Fibroblast of villous mesenchyme (primary cell): ENCODE measurements at places on chromosomes 1 and 21. TPM values are rescaled to one million over a fixed set of nuclear protein-coding genes. Genes with fewer than 3 reads are reported as not detected.

Gene KCNT2
- total RNA-seq = 3.2 and 7.3 TPM in 2 replicates

DNA sequence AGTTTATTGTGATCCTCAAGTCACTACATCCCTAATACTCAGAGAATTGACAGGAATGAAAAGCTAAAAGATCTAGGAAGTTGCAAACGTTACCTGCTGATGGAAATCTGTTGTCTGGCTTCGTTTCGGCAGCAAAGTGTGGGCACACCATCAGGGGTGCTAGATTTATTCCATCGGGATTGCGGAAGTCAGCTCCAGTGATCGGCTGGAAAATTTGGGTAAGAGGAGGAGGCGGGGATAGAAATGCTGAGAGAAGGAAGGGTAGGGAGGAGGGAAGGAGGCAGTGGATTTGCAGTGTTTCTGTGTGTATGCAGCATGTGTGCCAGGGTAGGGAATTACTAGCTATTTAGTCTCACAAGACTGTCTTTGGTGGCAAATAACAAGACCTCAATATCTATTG, at the start of gene CTSK:
Gene CTSK (minus strand): TSS at position 140 of the 400 bp plus-strand sequence. CDS start 1,455 bp downstream, outside the sequence.
- peak; percentile 39 for DNase-seq

DNA sequence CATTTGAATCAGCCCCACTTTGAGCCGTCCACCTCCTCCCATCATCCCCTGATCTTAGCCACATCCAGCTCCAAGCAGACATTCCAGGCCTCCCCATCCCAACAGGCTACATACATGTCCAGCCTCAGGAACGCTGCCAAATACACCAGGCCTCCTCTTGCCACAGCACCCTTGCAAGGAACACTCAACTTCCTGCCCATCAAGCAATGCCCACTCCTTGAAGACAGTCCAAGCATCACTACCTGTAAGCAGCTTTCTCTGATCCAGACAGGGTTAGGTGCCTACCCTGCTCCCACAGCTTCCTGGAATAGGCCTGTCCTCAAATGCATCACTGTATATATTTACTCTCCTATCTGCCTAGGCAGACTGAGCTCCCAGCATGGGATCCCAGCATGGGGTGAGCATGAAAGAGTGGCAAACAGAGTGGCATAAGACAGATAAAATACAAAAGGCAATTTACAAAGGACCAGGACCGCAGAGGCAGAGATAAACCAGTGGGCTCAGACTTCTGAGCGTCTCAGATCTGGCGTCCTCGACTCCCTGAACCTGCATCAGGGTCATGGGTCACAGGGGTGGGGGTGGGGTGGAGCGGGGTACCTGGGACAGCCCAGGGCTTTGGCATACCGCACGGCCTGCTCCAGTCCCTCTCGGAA, 816 bp downstream of the HYI start:
- DNase-seq = peak; percentile 62

DNA sequence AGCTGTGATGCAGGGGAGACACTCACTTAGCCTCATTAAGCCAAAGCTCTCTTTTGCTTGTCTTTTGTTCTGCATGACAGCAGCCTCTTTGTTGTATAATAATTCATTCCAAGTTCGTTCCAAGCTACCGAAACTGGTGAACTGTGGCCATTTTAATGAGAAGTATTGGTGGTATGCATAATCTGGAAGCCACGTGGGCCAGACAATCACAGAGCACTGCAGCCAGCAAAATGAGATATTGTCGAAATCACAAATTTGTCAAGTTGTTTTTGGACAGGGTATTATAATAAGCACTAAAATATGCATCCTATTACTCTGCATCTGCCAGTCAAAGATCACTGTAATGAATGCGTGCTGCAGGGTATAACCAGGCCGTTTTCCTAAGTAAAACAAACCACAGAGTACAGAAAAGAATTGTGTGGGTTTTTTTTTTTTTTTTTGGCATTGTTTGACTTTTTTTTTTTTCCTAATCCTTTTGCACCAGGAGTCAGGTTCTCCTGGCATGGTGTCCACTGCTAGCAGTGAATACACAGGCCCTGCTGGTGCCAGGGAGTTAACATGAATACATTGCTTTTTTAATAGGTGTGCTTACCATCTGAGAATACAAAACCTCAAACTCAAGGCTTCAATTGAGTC, 423.9 kb downstream of the PTBP2 start:
- DNase-seq = peak; percentile 20

DNA sequence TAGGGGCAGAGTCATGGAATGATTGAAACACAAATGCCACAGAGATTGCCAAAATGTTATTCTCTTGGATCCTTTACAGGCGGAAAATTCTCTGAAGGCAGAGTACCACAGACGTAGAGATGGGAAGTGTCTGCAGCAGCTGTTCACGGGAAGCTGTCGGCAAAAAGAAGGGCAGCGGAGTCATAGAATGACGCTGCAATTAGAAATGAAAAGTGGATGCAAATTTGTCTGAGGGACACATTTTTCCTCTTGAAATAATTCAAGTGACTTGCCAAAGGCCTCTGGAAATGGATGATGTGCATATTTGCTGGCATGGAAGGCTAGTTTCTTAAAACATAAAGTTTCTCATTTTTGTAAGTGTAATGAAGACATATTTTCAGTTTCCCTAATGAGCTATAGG, 77.5 kb upstream of the PLD5 start:
- no peak for DNase-seq

DNA sequence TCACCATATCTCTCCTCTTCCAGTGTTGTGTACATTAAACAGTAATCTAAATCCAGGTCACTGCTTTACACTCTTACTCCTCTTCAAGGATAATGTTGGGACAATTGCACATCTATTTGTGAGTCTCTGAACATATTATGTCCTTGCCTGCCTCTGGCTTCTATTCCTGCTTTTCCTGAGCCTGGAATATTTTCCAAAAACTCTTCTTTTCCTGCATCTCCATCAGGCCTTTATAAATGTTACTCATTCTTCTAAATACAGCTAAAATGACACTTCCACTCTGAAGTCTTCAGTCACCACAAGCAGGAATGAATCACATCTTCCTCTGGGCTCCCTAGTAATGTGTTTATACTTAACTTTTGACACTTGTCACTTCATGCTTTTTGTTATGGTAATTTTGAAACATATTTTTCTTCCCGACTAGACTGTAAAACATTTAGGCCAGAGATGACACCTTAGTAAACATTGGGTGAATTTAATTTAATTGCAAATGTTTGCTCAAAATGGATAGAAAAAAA, 396.0 kb downstream of the LRRIQ3 start:
- no peak for DNase-seq

Gene GBP3
- 24.8 and 41.0 TPM in 2 replicates for total RNA-seq

Gene IGSF9
- not detected in 2 replicates for total RNA-seq

Gene SYT2
- under 0.01 TPM in 1 of 2 replicates, not detected in the other for total RNA-seq

Gene MYCL
- under 0.01 TPM in 1 of 2 replicates, not detected in the other for total RNA-seq

Gene CD5L
- total RNA-seq = not detected in 2 replicates

Gene MRAP
- total RNA-seq = not detected in 2 replicates

GRCh38 chr1:58739856-58740466, 40.1 kb upstream of the MYSM1 start:
- DNase-seq = peak; percentile 74

- DNase-seq = no peak
Measured at GRCh38 chr1:190540366-190540765, 62.7 kb upstream of the BRINP3 start.

DNA sequence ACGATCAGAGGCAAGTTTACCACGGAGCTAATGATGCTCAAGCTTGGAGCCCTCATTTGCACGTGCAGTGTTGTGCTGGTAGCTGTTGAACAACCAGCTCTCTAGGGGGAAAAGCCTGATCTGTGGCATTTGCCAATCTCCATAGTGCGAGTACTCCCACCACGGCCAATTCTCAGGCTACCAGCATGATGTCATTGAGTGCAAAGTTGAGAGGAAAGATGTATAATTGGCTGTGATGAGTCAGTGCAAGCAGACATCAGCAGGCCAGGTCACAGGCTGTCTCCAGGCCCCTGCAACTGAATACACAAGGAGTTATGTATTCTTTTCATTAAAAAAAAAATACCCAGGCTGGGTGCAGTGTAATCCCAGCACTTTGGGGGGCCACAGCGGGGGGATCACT, 233.1 kb upstream of the VAMP3 start:
- no peak for DNase-seq

DNA sequence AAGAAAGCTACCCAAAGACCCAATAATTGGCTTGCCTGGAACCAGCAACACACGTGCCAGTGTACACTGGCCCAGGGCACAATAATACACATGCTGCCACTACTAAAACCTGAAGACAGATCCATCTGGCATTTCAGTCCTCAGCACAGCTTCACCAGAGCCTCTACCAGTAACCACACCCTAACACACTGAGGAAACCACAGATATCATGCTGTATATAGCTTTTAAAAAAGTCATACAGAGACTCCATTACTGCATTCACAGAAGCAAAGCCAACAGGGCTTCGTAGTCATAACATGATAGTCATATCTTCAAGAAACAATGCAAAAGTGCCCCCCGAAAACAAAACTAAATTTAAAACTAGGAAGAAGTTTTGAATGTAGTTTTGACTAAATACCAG, 40.6 kb upstream of the NEGR1 start:
- DNase-seq = no peak

Gene ETNK2
- total RNA-seq = 12.2 and 15.5 TPM in 2 replicates

Gene NUP210L
- total RNA-seq = under 0.01 TPM in 1 of 2 replicates, not detected in the other

DNA sequence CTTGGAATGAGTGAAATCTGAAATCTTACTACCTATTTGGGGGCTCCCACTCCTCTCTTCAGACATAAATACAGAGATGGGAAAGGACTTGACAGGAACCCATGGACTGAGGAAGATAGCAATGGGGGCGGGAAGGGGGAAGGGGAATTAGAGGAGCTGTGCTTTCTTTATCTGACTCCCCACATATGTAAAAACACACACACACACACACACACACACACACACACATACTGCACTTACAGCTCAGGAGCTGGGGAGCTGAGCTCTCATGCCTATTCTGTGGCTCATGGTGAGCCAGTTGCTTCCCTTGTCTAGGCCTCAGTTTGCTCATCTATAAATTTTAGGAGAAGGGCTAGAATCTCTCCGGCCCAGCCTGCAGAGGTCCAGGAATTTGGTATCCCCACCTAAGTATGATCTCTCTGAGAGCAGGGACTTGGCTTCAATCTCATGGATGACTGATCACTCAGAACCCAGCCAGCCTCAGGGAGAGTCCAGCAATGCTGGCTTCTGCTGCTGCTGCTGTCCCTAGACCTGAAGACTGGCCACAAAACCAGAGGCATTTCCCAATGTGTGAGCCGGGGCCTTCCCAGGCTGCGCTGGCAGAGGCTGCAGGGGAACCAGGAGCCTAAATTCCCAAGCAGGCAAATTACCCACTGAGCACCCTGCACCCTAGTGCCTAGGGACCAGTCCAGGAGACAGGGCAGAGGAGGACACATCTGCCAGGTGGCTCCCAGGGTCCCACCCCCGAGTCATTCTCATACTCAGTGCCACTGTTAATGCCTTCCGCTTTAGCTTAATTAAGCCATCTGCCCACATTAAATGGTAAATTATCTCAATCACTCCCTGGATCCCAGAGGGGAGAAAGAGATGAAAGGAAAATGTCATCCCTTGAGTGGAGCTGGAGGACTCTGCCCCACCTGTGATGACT, 57.5 kb upstream of the RBM15 start:
- DNase-seq = no peak

GRCh38 chr1:56516539-56517252, 62.7 kb downstream of the PLPP3 start:
- DNase-seq = peak; percentile 28

Gene OR2L3
- not detected in 2 replicates for total RNA-seq

DNA sequence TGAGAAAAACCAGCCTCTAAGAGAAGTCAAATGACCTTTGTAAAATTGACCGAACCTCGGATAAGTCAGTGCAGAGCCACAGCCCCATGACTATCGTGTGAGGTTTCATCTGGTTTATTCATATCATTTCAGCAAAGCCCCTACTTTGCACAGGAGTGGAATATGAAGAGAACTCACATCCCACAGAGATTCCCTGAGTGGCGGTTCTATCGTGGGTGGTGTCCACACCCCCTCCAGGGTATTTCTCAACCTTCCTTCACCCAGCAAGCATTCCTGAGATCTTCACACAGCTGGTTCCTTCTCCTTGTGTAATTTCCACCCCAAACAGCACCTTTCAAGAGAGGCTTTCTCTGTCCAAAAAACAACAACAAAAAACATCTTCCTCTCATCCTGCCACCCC, 47.5 kb downstream of the EVA1C start:
- peak; percentile 87 for DNase-seq

Gene RCSD1
- 0.64 and 1.3 TPM in 2 replicates for total RNA-seq

Gene KRTAP19-3
- not detected in 2 replicates for total RNA-seq

GRCh38 chr1:199098468-199098867, 459.6 kb downstream of the PTPRC start:
- DNase-seq = no peak

- DNase-seq = no peak
Measured at GRCh38 chr1:97893844-97894243, 27.0 kb downstream of the DPYD start.

DNA sequence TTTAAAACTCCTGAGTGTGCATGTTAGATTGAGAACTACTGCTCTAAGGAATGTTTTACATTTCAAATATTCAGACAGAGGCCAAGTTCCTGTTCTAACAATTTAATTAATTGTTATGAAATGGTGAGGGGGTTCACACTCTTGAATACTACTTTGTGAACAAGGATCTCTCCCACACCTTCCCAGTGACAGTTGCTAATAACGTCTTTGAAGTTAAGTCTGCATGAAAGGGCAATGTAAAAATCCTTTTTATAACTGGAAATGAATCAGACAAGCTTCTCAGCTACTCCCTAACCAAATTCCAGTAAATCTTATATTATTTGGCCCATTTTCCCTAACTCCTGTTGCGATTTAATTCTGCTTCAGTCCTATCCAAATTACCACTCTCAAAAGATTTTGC, 828.5 kb upstream of the ADAMTS5 start:
- DNase-seq = no peak

Gene KRTAP20-4
- total RNA-seq = not detected in 2 replicates

Gene PTCH2
- under 0.01 and 0.32 TPM in 2 replicates for total RNA-seq

- DNase-seq = no peak
Measured at GRCh38 chr1:235157150-235157549, 3.9 kb downstream of the RBM34 start.

GRCh38 chr1:64236541-64236954, 33.1 kb downstream of the UBE2U start:
- no peak for DNase-seq

- DNase-seq = no peak
Measured at GRCh38 chr1:8854240-8854639, 24.2 kb downstream of the ENO1 start.

Gene LCE2C
- total RNA-seq = not detected in 2 replicates

DNA sequence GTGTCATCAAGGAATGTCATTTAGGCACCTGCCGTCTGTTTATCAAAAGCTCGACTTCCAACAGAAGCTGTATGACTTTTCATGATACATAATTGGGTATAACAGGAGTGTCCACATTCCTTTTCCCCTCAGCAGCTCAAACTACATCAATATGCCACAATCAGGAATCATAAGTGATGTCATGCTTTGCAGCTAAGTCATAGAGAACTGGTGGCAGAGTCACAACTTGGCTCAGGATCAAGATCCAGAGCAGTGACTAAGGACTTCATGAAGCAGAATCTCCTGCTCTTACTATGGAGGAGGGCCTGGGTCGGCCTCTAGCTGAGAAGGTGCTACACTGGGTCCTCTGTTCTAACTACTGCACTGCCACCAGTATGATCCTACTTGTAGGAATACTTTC, 36.5 kb upstream of the AGBL4 start:
- no peak for DNase-seq

Gene TMEM125
- total RNA-seq = under 0.01 TPM in 1 of 2 replicates, not detected in the other
